ENCODE measurements at places on chromosomes 3 and 15. TPM values are rescaled to one million over a fixed set of nuclear protein-coding genes. Genes with fewer than 3 reads are reported as not detected.
A peak's percentile ranks its signal among the peaks of the same experiment; 100 is the strongest.

SERINC4 gene
- 0.41 TPM for polyA plus RNA-seq

DNA sequence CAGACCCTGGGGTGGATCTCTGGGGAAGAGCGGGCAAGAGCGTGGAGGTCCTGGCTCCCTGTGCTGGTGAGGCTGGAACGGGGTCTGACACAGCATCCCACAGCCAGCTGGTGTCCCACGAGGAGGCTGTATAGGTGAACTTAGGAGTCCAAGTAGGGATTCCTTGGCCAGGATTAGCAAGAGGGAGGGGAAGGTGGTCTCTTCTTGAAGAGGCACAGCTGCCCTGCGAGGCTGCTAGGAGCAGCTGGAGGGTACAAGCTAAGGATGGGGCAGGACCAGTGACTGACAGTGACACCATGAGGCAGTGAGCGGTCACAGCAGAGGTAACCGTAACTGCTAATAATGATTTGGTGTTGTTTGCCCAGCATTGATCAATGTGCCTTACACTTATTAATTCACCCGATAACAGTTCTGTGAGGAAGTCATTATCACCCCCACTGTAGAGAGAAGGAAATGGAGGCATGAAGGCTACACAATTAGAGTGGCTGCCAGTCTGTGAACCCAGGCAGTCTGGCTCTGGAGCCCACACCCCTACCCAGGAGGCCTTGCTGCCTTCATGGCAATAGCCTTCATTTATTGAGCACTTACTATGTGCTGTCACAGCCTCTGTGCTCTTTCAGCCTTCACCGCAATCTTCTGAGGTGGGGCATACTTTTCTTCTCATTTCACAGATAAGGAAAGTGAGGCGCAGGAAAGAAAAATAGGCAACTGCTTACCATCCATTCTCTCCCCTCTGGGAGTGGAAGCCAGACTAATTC lies 59.4 kb downstream of the TMEM44 start:
- DNase-seq: peak; percentile 48

GRCh38 chr3:38210141-38210757 lies 44.9 kb downstream of the OXSR1 start:
- no peak for DNase-seq

GJD2 gene
- 1.4 TPM for polyA plus RNA-seq

DNA sequence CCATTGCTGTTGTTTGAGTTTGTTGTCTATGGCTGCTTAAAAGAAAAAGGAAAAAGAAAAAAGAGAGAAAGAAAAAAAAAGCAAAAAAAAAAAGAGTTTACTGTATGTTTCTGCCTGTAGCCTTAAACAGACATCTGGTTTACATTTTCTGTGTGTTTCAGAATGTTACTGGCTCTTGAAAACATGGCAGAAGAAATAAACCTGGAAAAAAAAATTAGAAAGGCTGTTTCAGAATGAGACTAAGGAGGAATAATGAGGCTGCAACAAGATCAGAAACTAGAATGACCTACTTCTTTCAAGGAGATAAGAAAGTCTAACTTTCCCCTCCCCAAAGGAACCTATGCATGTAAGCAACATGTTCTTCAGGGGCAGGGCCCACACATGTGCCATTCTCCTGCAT lies 292.1 kb downstream of the DIPK2A start:
- peak; percentile 85 for DNase-seq

ZNF80 gene
- not detected for polyA plus RNA-seq

DNA sequence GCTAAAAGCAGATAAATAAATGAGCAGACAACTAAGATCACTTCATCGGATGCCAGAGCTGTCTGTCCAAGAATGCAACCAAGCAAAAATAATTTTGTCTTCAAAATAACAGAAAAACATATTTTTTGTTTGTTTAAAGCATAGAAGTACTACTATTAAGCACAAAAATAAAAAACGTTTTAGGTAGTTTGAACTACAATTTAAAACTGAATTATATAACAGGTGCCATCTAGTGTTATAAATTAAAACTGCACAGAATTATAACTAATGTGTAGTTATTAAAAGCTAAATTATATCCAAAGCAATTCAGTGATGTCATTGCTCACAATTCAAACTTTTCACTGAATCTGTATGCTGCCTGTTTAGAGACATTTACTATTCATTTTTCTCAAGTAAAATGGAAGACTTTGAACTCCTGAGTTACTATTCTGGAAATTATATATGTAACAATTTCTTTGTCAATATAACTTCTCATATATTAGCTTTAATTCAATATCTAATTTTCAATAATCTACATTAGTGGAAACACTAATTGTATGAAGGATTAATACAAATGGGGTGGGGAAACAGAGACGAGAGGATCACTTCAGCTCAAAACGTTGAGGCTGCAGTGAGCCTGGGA lies 29.5 kb downstream of the LINS1 start:
- peak; percentile 58 for DNase-seq

DNA sequence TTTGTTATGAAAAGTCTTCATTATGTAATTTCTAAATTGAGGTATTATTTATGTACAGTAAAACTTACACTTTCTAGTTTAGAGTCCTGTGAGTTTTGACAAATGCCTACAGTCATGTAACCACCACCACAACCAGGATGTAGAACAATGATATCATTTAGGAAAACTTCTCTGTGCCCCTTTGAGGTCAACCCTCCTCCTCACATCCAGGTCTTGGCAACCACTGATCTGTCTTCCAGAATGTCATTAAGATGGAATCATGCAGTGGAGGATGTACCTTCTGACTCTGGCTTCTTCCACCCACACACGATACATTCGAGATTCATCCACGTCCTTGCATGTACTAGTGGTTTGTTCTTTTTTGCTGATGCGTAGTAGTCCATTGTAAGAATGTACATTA lies 23.2 kb downstream of the MINAR1 start:
- DNase-seq: no peak

DNA sequence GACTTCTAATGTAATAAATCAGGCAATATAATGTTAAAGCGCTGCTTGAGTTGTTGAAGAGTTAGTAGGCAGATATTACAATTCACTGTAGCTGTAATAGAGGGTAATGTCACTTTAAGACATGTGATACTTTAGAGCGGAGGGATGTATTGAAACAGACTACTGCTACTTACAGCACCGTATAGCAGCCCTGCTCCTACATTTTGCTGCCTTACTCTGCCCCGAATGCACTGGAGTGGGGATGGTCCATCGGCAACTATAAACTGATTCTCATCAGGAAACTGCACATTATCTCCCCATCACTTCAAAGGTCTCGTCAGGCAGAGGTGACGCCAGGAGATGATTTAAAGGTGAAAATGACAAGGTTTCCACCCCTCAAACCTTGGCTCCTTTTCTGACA lies 349.7 kb upstream of the SUCLG2 start:
- DNase-seq: no peak

DNA sequence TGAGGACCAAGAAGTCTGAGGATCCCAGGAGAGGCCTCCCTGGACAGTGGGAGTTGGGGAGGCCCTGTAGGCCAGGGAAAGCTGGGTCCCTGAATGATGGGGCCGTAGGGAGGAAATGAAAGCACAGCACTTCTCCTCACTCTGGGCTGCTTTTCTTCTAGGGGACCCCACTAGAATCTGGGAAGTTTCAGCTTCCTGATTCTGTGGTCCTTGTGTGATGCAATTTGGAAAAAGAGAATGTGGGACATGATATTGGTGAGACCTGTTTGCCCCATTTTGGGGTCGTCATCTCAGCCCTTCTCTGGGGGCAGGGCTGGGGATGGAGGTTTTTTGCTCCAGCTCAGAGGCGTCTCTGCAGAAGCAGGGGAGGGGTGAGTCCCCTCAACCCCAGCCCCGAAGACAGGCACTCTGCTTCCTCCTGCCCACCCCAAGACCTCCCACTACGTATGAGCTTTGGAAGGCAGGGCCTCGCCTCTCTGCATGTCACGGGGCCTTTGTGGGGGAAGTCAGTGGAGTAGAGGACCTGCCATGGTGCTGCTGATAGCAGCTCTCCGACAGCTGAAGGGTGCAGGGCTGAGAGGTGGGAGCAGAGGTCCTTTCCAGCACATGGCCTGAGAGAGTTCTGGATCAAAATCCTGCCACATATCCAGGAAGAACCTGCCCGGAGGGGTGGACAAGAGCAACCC lies 1.5 kb upstream of the SNX22 start:
- DNase-seq: no peak

BMF gene
- 7.6 TPM for polyA plus RNA-seq

Measured in muscle of leg (tissue), 16 donors.